ENCODE measurements at places on chromosomes 16 and 17. TPM values are rescaled to one million over a fixed set of nuclear protein-coding genes. Genes with fewer than 3 reads are reported as not detected.

- H3K4me1 ChIP-seq = peaks cover 2% of the 10 kb centered on the region
- no peak for DNase-seq
- no peaks in the 10 kb centered on the region for H3K27me3 ChIP-seq
- no peaks in the 10 kb centered on the region for H3K36me3 ChIP-seq
- H3K27ac ChIP-seq = no peak overlapping the region
Measured at GRCh38 chr17:47286198-47286914, 32.7 kb downstream of the ITGB3 start.

DNA sequence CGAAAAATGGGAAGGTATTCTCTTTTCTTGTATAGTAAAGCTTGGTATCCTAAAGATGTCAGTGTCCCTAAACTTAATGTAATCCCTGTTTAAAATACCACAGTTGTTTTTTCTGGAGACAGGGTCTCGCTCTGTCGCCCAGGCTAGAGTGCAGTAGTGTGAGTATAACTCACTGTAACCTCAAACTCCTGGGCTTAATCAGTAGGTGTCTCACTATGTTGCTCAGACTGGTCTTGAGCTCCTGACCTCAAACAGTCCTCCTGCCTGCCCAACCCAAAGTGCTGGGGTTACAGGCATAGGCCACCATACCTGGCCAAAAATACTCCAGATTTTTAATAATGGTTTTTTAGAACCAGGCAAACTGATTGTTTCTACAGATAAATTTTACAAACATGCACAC is 8.2 kb downstream of the DCAF7 start:
- DNase-seq = no peak
- H3K27ac ChIP-seq = no peak overlapping the region
- H3K36me3 ChIP-seq = no peaks in the 10 kb centered on the region

DNA sequence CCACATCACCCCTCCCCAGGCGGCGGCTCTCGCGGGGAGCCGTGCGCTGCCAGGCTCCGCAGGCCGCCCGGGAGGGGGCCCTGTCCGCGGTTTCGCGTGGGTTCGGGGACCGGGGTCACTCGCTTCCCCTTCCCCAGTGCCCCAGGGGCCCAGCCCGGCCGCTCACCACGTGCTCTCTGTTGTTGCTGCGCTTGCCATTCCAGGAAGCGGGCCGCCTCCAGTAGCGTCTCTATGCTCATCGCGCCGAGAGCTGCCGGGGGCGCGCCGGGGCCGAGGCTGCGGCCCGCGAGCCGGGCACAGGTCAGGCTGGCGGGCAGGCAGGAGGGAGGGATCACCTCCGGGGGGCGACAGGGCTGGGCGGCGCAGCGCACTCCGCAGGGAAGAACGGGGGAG is 390 bp downstream of the MNT start:
- H3K4me3 ChIP-seq = peak overlapping the region; percentile 99
- peak; percentile 61 for DNase-seq
- H3K4me1 ChIP-seq = peaks cover 31% of the 10 kb centered on the region
- no peaks in the 10 kb centered on the region for H3K27me3 ChIP-seq

DNA sequence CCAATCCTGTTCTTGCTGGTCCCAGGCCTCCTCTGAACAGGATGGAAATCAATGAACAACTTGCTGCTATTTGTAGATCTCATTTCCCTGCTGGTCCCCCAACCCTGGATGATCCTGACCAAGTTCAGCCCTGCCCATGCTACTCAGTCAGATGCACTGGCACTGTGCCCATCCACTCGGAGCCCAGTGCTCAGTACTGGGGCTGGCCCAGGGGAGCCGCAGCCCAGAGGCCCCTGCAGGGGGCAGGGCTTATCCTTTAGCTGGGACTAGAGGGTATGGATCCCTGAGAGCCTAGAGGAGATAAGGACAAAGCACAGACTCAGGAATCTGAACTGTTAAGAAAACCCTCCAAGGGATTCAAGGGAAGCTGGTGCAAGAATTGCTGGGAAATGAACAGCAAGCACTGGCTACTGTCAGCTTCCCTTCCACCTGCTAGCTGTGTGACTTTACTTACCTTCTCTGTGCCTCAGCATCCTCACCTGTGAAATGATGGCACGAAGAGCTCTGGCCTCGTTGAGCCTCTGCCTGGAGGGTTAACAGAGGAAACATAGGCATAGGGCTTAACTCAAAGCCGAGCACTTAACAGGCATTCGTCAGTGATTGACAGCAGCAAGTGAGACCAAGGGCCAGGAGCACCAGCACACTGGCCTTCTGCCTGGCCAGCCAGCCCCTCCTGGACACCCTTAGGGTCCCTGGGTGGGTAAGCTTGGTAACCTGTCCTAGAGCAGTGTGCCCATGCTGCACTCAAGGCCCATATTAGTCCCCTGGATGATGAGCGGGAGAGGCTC is 29.8 kb upstream of the C1QL1 start:
- no peaks in the 10 kb centered on the region for H3K36me3 ChIP-seq

DNA sequence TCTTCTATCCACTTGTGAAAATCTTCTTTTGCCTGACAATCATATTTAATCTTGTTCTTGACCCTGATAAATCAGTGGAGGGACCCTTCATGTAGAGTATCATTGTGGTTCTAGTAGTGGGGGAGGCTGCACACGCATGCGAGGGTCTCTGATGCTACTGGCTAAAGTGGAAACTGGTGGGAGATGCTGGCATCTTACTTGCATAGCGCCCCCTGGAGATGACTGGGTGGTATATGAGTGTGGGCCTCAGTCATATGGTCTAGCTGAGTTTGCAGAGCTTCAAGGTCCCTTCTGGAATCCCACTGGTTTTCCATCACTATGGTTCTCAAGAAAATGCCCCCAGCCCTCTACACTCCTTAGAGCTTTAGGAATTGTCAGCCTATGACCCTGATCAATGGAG is 236.4 kb upstream of the AXIN2 start:
- no peak for DNase-seq
- H3K27ac ChIP-seq = no peak overlapping the region
- H3K4me1 ChIP-seq = peaks cover 2% of the 10 kb centered on the region
- H3K4me3 ChIP-seq = no peak overlapping the region
- no peaks in the 10 kb centered on the region for H3K36me3 ChIP-seq
- no peaks in the 10 kb centered on the region for H3K27me3 ChIP-seq

DNA sequence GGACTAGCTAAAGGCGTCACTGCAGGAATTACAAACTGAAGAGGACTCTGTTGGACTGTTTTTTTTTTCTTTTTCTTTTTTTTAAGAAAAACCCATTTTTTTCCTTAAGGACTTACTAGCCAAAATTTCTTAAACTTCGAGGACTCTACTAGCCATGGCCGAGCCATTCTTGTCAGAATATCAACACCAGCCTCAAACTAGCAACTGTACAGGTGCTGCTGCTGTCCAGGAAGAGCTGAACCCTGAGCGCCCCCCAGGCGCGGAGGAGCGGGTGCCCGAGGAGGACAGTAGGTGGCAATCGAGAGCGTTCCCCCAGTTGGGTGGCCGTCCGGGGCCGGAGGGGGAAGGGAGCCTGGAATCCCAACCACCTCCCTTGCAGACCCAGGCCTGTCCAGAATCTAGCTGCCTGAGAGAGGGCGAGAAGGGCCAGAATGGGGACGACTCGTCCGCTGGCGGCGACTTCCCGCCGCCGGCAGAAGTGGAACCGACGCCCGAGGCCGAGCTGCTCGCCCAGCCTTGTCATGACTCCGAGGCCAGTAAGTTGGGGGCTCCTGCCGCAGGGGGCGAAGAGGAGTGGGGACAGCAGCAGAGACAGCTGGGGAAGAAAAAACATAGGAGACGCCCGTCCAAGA is 878 bp downstream of the HEXIM1 start:
- H3K27me3 ChIP-seq = no peaks in the 10 kb centered on the region
- no peaks in the 10 kb centered on the region for H3K36me3 ChIP-seq
- H3K4me1 ChIP-seq = peaks cover 13% of the 10 kb centered on the region
- peak; percentile 91 for DNase-seq
- peak overlapping the region; percentile 92 for H3K27ac ChIP-seq

DNA sequence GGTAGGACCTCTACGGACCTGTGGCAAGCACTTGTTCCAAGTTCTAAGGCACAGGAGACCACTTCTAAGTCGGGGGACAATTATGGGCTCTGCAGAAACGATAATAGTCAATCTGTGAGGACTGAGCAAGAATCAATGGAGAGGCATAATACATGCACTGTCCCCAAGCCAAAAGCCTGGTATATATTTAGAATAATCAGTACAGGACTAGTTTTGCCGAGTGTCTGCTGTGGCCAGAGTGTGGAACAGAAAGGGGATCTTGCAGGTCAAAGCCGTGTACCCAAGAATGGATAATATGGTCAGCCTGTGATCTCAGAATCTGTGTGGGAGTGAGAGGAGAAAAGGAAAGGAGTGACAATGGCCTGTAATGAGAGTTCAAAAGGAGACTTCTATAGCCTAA is 80.2 kb upstream of the GNAO1 start:
- no peak overlapping the region for H3K4me3 ChIP-seq
- no peak overlapping the region for H3K27ac ChIP-seq
- DNase-seq = no peak
- no peaks in the 10 kb centered on the region for H3K36me3 ChIP-seq
- no peaks in the 10 kb centered on the region for H3K27me3 ChIP-seq

DNA sequence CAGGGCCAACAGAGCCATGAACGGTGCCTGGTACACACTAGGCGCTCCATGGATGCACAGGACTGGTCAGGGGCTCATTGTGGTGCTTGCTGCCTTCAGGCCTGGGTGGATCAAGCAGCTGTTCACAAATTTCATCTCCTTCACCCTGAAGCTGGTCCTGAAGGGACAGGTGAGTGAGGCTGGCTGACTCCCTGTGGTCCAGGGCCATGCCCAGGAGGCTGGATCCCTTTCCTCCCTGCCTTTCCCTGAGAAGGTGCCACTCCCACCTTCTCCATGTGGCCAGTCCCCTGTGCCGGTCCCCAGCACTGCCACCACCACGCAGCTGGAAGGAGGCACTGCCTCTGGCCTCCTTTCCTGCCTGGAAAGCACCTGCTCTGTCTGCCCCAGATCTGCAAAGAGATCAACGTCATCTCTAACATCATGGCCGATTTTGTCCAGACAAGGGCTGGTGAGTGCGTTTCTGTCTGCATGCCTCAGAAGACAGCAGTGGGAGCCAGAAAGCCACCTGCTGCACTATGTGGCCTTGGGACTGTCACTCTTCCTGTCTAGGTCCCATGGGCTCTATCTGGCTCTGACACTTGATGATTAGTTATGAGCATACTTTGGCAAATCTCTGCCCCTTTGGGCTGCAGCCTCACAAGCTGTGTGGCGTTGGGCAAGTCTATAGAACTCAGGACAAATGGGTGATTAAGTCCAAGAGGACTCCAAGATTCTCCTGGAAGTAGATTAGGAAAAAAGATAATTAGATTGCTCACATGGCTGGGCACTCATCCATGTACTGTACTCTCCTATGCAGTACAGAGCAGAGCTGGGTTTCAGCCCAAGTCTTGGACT is 9.4 kb downstream of the CETP start:
- no peak for DNase-seq
- H3K27me3 ChIP-seq = no peaks in the 10 kb centered on the region
- no peak overlapping the region for H3K27ac ChIP-seq
- H3K4me3 ChIP-seq = no peak overlapping the region

DNA sequence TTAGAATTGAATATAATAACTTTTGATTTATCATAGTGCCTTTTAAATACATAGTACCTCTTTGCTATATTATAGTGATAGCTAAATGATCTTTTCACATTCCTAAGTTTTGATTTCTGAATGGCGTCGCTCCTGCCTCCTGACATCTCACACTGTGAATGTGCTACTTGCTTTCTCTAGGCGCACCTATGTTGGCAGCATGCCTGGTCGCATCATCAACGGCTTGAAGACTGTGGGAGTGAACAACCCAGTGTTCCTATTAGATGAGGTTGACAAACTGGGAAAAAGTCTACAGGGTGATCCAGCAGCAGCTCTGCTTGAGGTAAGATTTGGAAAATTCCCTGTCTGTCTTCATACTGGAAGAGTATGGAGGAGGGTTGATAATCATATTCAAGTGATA is 29.8 kb upstream of the ABCC11 start:
- H3K27me3 ChIP-seq = no peaks in the 10 kb centered on the region
- DNase-seq = no peak
- H3K4me3 ChIP-seq = no peak overlapping the region
- H3K4me1 ChIP-seq = peaks cover 4% of the 10 kb centered on the region

DNA sequence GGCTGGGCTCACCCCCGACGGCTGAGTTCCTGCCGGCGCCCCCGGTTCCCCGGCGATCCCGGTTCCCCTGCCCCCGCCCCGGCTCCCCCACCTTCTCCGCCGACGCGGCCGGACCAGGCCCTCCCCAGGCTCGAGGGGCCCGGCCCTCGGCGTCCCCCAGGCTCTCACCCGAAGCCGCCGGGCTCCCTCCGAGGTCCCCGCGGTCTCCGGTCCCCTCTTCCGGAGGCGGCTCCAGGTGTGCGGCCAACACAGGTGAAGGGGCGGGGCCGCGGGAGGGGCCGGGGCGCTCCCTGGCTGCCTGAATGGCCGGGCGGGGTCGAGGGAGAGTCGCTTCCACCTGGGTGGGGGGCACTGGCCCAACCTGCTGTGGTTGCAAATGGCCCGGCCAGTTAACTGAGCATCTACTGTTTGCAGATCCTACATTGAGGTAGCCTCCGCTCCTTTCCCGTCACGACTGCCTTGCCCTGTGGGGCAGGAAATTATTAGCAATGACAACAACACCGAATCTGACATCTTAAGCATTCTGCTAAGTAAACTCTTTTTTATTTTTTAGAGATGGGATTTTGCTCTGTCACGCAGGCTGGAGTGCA is at the start of gene BICDL2:
TSS of gene BICDL2 (minus strand) at position 219 of the 590 bp plus-strand sequence. CDS start 1,448 bp downstream, outside the sequence.
- H3K4me3 ChIP-seq = peak within 1 kb of the TSS; percentile 23
- H3K27ac ChIP-seq = no peak within 1 kb of the TSS

GRCh38 chr17:6120351-6120750 is 50.2 kb downstream of the WSCD1 start:
- no peaks in the 10 kb centered on the region for H3K27me3 ChIP-seq
- H3K27ac ChIP-seq = no peak overlapping the region
- DNase-seq = no peak
- no peaks in the 10 kb centered on the region for H3K36me3 ChIP-seq

DNA sequence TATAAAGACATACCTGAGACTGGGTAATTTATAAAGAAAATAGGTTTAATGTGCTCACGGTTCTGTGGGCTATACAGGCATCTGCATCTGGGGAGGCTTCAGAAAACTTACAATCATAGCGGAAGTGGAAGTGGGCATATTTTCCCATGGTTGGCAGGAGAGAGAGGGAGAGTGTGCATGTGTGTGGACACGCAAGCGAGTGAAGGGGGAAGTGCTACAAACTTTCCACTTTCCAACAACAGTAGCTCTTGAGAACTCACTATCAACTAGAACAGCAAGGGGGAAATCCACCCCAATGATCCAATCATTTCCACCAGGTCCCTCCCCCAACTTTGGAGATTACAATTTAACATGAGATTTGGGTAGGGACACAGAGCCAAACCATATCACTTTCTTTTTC is 11.1 kb downstream of the TAOK1 start:
- H3K27ac ChIP-seq = no peak overlapping the region
- H3K27me3 ChIP-seq = no peaks in the 10 kb centered on the region
- H3K4me1 ChIP-seq = peaks cover 2% of the 10 kb centered on the region
- no peaks in the 10 kb centered on the region for H3K36me3 ChIP-seq

GRCh38 chr17:2177235-2177811 is 122.4 kb downstream of the HIC1 start:
- peaks cover 71% of the 10 kb centered on the region for H3K4me1 ChIP-seq
- H3K27me3 ChIP-seq = no peaks in the 10 kb centered on the region
- DNase-seq = no peak
- no peak overlapping the region for H3K4me3 ChIP-seq
- H3K27ac ChIP-seq = peak overlapping the region; percentile 85

GRCh38 chr17:80794281-80795089 is 197.2 kb upstream of the CHMP6 start:
- no peaks in the 10 kb centered on the region for H3K27me3 ChIP-seq
- peak overlapping the region; percentile 6 for H3K27ac ChIP-seq
- no peaks in the 10 kb centered on the region for H3K36me3 ChIP-seq
- no peak overlapping the region for H3K4me3 ChIP-seq
- DNase-seq = no peak

Gene DNAI2
- total RNA-seq = 0.72 TPM

Gene MARVELD3
- 0.48 TPM for total RNA-seq

Gene FBXO39
- total RNA-seq = 1.4 TPM

Gene ABCA10
- 65.7 TPM for total RNA-seq
